ENCODE measurements at places on chromosomes 3 and 15.
A peak's percentile ranks its signal among the peaks of the same experiment; 100 is the strongest.

GRCh38 chr15:52912172-52912571 is 122.0 kb upstream of the ONECUT1 start:
- no peak for DNase-seq

DNA sequence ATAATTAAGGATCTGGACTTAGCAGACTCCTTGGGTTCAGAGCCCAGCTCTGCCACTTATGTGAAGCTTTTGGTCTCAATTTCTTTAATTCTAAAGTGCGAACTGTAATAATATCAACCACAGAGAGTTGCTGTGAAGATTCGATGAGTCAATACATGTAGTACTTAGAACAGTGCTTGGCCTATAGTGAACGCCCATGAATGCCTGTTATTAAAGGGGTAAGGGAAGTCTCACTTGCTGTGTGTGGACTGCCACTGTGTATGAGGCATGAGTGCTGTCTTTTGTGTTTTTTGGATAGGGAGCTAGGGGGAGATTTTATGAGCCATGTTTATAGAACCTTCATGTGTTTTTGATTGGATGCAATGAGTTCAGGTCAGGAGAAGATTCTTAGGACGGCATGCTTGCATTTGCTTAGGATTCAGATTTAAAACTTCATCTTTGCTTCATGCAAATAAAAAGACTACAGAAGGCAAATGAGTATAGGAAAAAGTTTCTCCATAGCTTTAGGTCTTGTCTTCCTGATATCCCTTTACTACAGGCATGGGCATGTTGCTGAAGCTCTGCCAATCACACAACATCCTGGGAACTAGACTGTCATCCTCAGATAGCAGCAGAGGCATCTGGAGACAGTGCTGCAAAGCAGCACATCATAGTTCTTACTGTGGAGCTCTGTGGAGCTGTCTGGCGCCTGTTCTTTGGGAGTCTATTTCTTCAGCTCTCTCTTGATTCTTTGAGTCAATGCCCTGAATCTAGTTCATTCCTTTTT is 50.0 kb downstream of the PLS1 start:
- no peak for DNase-seq

DNA sequence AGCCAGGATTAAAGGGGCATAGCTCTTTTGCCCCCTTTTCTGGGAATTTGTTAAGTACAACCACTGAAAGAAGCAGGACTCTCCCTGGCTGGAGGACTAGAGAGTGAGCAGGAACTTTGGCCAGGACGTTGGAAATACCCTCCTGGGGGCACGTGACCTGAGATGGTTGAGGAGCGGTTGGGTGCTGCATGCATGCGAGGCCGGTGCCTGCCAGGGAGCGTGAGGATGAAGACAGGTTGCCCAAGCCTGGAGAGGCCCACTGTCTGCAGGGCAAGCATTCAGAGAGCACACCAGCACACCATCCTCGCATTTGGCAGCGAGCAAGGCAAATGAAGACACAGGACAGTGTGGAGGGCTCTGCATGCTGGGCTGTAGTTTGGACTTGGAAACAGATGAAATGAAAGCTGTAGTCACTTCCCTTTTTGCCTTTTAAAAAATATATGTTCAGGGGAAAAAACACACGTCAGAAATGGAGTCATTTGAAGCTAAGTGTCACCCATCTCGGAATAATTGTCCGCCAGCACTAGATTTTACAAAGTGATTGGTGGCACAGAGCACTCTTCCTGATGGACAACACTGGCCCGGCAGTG is 217.6 kb downstream of the SLCO3A1 start:
- DNase-seq: no peak

- peak; percentile 68 for DNase-seq
Measured at GRCh38 chr15:28017423-28017924, 81.6 kb downstream of the OCA2 start.

DNA sequence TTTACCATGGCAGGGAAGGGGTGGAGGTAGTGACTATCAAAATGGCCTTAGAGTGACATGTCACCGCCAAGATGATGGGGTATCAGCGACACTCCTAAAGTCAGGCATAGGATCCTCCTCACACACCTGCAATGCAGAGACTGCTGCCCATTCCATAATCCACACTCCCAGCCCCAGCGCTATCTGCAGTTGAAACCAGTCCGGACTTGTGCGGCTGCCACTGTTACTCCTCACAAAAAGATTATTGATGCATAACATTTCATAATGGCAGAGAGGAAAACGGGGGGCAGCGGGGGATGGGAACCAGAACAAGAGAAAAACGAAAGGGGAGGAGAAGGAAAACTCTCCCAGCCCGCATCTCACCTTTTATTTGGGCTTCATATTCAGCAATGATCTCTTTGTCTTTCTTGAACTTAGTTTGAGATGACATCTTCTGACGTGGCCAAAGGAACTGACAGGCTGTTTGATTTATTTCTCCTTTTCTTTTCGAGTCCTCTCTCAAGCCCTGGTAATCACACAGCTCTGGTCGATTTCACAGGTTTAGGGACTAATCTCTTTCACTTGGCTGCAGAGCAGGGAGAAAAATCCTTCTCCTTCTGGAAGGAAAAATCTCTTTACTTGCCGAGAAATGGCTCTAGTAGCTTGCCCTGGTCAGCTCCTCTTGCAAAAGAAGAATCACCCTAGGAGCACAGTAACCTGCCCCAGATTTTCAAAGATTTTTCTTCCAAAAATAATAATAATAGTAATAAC is 749 bp downstream of the SRGAP3 start:
- DNase-seq: no peak

GRCh38 chr3:177642804-177643125 is 445.5 kb upstream of the TBL1XR1 start:
- DNase-seq: no peak

Measured in NCI-H510A (cell line).